Memory B cell (primary cell): ENCODE measurements at places on chromosomes 1 and 21.

- no peaks in the 10 kb centered on the region for H3K36me3 ChIP-seq
- no peak overlapping the region for H3K4me3 ChIP-seq
- no peak overlapping the region for H3K27ac ChIP-seq
- no peak for DNase-seq
These were observed 63.7 kb downstream of the SLX9 start for GRCh38 chr21:45003331-45004058.

DNA sequence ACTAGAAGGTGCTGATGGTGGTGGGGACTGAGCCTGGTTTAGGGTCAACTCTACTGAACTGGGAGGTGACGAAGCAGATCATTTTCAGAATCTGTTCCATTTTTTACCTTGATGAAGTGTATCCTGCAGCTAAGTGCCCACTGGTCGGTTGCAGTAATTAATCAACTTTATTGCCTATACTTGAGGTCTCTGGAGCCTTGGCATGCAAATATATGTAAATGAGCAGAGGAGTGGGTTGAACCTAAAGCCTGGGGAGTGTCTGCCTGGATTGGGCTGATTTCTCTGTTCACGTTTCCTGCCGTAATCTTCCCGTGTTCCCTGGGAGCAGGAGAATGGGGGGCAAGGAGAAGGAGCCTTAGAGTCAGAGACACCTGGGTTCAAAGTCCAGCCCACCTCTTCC lies 286.8 kb downstream of the PTPRU start:
- no peaks in the 10 kb centered on the region for H3K36me3 ChIP-seq
- peaks cover 16% of the 10 kb centered on the region for H3K27me3 ChIP-seq
- no peaks in the 10 kb centered on the region for H3K4me1 ChIP-seq
- no peak overlapping the region for H3K27ac ChIP-seq
- DNase-seq = no peak

GRCh38 chr1:28900562-28900961 lies 13.8 kb upstream of the EPB41 start:
- peaks cover 8% of the 10 kb centered on the region for H3K36me3 ChIP-seq
- H3K27ac ChIP-seq = no peak overlapping the region
- peaks cover 34% of the 10 kb centered on the region for H3K4me1 ChIP-seq

- peaks cover 11% of the 10 kb centered on the region for H3K27me3 ChIP-seq
- no peak for DNase-seq
- peaks cover 2% of the 10 kb centered on the region for H3K36me3 ChIP-seq
- no peak overlapping the region for H3K27ac ChIP-seq
- peaks cover 6% of the 10 kb centered on the region for H3K4me1 ChIP-seq
These were observed 286.2 kb upstream of the POU3F1 start for GRCh38 chr1:38332649-38333310.

DNA sequence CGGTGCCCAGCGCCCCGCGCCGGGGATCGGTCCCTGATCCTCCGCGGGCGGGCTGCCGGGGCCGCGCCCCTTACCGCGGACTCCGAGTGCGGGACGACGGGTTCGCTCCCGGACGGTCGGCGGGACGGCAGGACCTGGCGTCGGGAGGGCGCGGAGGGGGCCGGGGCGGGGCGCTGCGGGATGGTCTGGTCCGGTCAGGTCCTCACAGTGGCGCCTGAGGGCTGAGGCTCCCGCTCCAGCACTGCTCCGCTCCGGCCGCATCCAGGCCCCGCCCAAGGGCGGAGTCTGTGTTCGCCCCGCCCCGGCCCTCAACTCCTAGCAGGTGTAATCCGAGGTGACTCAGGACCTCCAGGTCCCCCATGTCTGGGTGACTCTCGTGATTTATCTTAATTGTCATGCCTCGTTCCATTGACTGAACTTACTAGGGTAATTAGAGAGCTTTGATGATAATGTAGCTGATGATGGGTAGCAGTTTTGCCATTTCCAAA lies at the start of gene RAB3B:
RAB3B (minus strand) TSS at position 223 of the 488 bp plus-strand sequence. CDS start 13,583 bp downstream, outside the sequence.
- H3K36me3 ChIP-seq = no peaks in the 10 kb centered on the region
- peaks cover 33% of the 10 kb centered on the region for H3K27me3 ChIP-seq
- peaks cover 17% of the 10 kb centered on the region for H3K4me1 ChIP-seq
- H3K4me3 ChIP-seq = peak within 1 kb of the TSS; percentile 77

GRCh38 chr1:94679332-94680038 lies 137.9 kb upstream of the F3 start:
- H3K36me3 ChIP-seq = no peaks in the 10 kb centered on the region
- no peaks in the 10 kb centered on the region for H3K4me1 ChIP-seq
- no peak overlapping the region for H3K27ac ChIP-seq
- H3K27me3 ChIP-seq = peaks cover 8% of the 10 kb centered on the region
- no peak for DNase-seq
- H3K4me3 ChIP-seq = no peak overlapping the region

DNA sequence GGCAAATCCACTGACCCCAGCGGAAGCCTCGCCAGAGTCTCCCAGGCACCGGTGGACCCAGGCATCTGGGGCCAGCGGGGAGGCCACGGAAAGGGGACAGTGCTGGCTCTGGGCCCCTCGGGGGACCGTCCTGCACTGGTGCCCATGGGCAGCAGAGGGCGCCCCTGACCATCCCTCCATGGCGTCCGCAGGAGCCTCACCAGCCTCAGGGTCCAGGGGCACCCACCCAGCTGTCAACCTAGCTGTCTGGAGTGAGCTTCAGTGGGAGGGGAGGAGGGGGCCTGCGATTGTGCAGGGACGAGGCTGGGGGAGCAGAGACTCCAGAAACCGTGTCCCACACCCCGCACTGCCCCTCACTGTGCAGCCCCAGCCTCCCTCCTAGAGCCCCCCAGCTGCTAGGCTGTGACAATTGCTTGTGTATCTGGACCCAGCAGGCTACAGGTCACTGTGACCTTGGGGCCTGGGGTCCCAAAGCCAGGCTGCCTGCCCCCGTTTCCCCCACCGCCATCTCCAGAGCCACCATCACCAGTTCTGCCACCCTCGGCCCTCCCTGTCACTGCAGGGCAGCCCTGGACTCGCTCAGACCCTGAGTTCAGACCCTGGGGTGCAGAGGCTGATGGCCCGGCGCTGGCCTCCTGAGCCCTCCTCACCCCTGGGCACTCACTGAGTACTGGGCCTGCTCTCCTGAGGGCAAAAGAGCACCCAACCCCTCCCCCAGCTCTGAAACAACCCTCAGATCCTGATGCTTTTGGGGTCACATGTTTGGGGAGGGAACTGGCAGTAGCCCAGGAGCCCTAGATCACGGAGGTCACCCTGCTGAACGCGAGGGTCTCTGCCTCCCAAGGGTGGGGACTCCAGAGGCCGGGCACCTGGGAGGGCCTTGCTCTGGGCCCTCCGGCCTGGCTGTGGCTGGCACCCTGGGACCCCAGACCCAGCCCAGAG lies 10.6 kb upstream of the COL6A1 start:
- H3K4me1 ChIP-seq = peaks cover 3% of the 10 kb centered on the region
- H3K36me3 ChIP-seq = no peaks in the 10 kb centered on the region
- H3K27me3 ChIP-seq = peaks cover 19% of the 10 kb centered on the region
- H3K27ac ChIP-seq = no peak overlapping the region
- H3K4me3 ChIP-seq = no peak overlapping the region
- DNase-seq = no peak
